ENCODE measurements at places on chromosomes 1 and 21.

DNA sequence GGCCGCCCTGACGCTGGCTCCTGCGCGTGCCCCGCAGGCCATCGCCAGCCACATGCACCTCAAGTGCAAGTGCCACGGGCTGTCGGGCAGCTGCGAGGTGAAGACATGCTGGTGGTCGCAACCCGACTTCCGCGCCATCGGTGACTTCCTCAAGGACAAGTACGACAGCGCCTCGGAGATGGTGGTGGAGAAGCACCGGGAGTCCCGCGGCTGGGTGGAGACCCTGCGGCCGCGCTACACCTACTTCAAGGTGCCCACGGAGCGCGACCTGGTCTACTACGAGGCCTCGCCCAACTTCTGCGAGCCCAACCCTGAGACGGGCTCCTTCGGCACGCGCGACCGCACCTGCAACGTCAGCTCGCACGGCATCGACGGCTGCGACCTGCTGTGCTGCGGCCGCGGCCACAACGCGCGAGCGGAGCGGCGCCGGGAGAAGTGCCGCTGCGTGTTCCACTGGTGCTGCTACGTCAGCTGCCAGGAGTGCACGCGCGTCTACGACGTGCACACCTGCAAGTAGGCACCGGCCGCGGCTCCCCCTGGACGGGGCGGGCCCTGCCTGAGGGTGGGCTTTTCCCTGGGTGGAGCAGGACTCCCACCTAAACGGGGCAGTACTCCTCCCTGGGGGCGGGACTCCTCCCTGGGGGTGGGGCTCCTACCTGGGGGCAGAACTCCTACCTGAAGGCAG, 23.4 kb upstream of the ARF1 start:
- H3K27me3 ChIP-seq, result peaks cover 52% of the 10 kb centered on the region
- H3K27ac ChIP-seq, result no peak overlapping the region
- peak overlapping the region; percentile 49 for H3K4me3 ChIP-seq
- H3K36me3 ChIP-seq, result no peaks in the 10 kb centered on the region
- peak; percentile 92 for DNase-seq

DNA sequence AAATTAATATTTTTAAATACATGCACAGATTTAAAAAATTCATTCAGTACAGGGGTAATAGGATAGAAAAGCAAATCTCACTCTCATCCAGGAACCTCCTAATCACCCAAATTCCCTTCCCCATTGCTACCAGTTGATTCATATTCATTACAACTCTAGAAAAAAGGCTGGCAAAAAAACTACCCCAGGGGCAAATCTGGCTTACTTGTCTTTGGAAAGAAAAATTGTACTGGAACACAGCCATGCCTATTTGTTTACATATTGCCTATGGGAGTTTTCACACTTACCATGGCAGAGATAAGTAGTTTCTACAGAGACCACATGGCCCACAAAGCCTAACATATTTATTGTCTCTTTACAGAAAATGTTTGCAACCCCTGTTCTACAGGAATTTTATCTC, 8.9 kb upstream of the RBM34 start:
- no peaks in the 10 kb centered on the region for H3K27me3 ChIP-seq
- H3K4me3 ChIP-seq, result no peak overlapping the region
- H3K36me3 ChIP-seq, result peaks cover 71% of the 10 kb centered on the region
- no peaks in the 10 kb centered on the region for H3K4me1 ChIP-seq
- no peak overlapping the region for H3K27ac ChIP-seq

DNA sequence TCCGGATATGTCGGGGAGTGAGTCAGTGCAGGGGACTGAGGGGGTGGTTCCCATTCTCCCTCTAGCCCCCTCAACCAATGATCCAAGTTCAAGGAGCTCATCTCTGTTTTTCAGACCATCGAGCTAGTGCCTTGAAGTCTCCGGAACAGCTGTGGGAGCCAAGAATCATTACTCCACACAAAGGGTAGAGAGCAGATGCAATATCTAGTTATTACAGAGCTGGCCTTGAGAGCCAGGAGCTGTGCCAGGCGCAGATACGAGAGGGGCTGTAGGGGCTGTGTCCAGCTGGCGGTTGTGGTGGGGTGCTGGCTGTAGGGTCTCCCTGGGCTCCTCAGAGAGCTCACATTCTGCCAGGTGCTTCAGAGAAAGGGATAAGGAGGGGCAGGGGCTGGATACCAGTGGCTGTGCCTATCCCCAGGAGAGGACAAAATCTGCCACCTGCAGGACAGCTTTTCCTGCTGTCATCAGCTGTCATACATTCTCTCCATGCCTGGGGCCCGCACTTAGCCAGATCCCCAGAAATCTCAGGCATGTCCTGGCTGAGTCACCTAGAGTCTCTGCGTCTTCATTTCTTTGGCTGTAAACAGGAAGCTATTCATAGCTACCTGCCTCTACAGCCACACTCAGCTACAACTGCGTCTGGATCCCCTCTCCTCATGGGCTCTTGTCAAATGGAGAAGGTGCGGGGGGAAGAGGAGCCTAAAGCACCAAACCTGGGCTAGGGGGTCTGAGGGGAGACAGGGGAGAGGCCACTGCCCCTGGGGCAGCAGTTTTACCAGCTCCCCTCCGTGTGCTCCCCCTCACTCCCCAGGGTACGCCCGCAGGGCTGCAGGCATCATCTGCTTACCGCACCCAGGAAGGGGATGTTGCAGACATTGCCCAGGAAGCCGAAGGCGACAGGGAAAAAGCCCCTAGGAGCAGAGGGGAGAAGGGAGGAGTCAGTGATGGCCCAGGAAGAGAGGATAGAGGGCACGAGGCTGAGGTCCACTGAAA, 2.4 kb upstream of the KISS1 start:
- H3K4me3 ChIP-seq, result no peak overlapping the region
- no peak for DNase-seq

DNA sequence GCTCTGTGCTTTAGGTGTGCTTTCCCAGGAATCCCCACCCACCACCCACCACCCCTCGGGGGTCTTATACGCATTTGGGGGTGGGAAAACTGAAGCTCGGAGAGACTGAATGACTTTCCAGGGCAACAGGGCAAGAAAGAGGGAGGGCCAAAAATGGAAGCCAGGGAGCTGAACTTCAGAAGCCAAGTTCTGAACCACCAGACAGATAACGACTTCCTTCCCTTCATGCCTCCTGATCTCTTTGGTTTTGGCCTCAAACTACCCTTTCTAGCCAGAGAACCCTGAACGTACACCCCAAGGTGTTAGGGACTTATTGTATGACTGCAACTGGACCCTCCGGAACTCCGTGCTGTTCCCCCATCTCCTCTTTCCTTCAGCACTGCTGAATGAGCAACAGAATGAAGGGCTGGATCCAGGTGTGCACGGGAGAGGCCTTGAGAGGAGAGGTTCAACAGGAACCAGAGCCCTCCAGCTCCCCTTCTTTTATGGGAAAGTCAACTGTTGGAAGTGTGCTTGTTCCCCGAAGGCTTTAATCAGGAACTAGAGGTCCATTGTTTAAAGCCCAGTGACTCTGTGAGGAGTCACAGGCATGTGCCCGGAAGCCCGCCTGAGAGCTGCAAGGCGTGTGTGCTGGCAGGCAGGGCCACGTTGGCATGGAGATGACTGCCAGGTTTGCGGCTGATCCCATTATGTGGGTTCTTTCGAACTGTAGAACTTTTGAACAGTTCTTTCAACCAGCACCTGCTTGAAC, 3.1 kb downstream of the BACE2 start:
- H3K27ac ChIP-seq, result no peak overlapping the region
- no peak overlapping the region for H3K4me3 ChIP-seq
- DNase-seq, result no peak

DNA sequence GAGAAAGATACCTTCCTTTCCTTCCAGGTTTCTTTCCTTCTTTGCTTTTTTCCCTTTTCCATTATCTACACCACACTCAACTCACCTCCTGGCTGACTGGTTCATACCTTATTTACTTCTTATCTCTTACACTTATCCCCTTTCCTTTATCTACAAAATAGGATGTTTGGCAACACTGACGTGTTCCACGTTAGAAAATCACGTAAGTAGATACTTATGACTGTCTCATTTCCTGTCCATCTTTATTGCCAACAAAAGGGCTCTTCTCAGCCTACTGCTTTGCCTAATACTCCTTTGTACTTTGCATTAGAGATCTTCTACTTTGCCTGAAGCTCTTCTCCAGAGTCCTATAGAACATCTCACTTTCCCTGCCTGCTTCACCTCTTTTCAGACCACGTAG, 25.1 kb downstream of the SYNJ1 start:
- H3K4me1 ChIP-seq, result peaks cover 7% of the 10 kb centered on the region
- H3K4me3 ChIP-seq, result no peak overlapping the region
- peaks cover 17% of the 10 kb centered on the region for H3K36me3 ChIP-seq
- no peak overlapping the region for H3K27ac ChIP-seq
- DNase-seq, result no peak

Measured in CD4-positive, alpha-beta T cell (primary cell).